Right renal cortex interstitium (tissue), 3 donors: ENCODE measurements at places on chromosomes 16 and 17.
A peak's percentile ranks its signal among the peaks of the same experiment; 100 is the strongest.

- peak; percentile 87 for DNase-seq
These were observed at the start of gene DUSP3 for GRCh38 chr17:43778337-43779144. Gene DUSP3 (minus strand): TSS chr17:43778977. CDS start chr17:43778924, 53 bp downstream.

DNA sequence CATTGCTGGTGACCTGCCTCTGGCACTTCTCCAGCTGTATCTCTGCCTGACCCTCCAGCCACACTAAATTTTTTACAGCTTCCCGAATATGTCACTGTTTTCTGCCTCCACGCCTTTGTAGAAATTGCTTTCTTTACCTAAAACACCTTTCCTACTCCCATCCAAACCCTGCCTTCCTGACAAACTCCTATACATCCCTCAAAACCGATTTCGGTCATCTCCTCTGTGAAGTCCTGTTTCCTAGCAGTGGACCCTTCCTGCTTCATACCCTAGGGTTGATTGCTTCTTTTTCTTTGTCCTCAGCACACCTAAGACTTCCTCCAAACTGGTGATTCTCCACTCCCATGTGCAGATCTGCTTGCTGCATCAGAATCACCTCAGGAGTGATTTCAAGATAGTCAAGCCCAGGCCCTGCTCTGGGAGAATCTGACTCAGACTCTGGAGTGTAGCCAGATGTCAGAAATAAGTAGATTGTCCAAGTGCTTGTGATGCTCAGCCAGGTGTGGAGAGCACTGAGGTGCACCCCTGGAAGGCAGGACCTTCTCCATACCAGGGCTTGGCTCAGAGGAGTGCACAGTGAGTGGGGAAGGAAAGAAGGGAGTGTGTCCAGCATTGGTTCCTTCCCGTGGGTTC is 184.2 kb downstream of the COPRS start:
- no peak for DNase-seq

DNA sequence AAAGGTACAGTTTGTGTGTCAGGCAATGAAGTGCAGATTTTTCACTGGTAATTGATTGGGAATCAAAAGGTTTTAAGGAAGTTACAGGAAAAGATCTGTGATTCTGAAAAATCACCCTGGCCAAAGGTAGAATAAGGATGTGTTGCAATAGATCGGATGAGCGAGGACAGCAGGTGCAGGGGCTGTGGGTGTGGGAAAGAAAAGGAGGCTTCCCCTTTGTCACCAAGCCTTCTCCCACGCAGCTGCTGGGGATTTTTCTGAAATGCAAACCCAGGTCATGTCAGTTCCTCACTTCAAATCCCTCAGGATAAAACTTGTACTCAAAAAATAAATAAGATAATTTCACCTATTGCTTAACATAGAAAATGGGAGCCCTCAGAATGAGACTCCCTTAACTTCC is 47.9 kb upstream of the ARHGAP17 start:
- no peak for DNase-seq

DNA sequence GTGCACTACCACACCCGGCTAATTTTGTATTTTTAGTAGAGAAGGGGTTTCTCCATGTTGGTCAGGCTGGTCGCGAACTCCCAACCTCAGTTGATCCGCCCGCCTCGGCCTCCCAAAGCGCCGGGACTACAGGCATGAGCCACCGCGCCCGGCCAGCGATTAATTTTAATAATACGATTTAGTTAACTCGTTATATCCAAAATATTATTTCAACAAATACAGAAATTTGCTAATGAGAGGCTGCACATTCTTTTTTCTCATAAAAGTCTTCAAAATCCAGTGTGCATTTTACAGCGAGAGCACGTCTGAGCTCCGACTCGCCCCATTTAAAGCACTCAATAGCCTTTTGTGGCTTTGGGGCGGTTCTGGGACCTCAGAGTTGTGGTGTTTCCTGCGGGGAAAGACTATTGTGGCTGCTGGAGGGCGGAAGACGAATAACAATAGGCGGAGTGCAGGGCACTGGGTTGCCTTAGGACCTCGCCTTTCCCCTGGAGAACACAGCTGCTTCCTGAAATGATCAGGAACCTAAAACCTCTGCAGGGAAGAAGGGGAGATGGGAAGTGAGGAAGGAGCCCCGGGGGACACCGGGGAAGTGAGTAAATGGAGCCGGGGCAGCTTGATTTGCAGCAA is 2.9 kb upstream of the ZSCAN10 start:
- DNase-seq: no peak

- DNase-seq: peak; percentile 67
These were observed 26.8 kb downstream of the TRAP1 start for GRCh38 chr16:3690470-3690928.

- DNase-seq: no peak
These were observed 2.8 kb downstream of the KRTAP4-9 start for GRCh38 chr17:41107941-41108450.

DNA sequence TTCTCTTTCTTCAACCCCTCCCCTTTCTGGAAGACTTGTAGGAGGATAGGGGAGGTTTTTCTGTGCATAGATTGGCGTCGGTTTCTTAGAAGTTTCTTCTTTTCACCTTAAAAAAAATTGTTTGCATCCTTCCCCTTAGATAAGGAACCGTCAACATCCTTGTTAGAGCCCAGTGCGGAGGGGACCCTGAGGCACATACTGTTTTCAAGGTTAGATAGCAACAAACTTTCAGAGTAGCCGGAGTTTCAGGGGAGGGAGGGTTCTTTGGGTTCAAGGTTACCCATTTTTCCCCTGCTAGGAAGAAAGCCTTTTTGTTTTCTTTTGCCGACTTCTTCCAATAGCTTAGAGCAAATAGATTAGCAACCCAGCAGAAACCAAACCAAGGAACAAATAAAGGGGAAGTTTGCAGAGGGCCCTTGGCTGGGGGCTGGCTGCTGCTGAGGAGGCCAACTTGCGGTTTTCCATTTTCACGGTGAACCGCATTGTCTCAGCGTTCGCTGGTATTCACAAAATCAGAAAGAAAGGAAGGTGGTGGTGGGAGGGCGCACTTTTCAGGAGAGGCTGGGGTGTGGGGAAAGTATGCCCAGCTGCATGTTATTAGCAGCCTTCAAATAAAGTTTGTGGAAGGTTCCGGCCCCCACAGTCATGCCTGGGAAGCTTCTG is 28.8 kb downstream of the MSI2 start:
- no peak for DNase-seq

GRCh38 chr16:14368399-14368798 is 261.7 kb downstream of the PARN start:
- no peak for DNase-seq

DNA sequence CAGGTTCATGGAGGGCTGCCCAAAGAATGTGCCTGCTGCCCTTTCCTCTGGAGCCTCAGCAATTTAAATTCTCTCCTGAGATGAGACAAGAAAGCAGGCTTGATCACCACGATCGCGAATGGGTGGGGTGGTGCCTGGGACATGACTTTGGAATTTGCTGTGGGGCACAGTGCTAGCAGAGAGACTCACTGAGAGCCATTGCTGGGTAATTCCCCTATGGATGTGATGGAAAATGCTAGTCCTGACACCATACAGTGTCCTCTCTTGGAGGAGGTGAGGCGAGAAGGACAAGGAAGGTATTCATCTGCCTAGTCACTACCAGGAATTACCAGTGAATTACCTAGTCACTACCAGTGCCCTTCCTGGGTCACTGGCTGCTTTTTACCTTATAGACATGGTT is 15.5 kb downstream of the FAM20A start:
- no peak for DNase-seq

DNA sequence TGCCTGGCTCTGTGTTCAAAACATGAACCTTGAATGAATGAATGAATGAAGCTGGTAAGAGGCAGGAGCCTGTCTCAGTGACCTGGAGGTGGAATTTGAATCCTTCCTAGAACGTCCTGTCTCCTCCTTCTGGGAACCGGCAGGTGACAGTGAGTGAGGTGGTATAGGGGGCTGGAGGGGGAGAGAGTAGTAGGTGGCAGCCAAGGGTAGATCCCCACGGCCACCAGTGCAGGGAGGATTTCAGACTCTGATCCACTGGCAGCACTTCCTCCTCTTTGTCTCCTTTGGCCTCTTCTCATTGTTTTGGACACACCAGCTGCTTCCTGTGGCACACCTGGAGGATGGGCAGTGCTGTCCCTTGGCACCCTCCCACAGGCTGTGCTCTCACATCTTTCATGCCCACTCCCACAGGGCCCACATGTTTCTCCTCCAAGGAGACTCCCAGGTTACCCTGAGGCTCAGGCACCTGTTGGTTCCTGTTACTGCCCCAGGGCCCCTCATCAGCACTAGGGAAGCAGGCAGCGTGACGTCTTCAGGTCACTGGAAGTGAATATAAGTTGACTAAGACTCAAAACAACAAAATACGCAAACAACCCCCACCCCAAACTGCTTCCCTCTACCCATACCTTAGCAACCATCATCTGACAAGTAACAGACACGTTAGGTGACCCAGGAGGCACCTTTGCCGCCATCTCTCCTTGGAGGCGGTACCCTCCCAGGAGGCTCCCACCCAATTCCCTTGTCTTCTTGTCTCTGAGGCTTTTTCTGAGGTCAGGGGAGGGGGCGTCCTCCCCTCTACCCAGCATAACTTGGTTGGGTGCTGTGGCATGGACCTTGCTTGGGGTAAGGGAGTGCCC is 84.6 kb downstream of the N4BP1 start:
- DNase-seq: no peak

- no peak for DNase-seq
These were observed 65.5 kb downstream of the PLD6 start for GRCh38 chr17:17140590-17140980.

GRCh38 chr17:43662413-43663141 is 855 bp upstream of the MEOX1 start:
- no peak for DNase-seq

- DNase-seq: no peak
These were observed 191.4 kb downstream of the SLC39A11 start for GRCh38 chr17:72901083-72901482.

GRCh38 chr17:28532050-28532960 is 20.1 kb downstream of the UNC119 start:
- DNase-seq: no peak

DNA sequence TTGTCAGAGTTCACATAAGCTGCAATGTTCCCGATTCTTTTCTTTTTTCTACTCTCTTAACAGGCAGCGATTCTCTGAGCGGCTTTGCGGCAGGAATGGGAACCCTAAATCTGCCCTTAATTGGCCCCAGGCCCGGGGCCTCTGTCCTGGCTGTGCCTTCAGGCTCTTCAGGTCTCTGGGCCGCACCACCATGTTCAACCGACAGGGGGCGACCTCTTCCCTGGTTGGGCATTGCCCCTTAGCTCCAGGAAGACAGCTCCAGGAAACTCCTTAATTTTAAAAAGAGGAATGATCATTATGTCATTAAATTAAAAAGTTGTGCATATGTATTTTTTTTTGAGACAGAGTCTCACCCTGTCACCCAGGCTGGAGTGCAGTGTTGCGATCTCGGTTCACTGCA is 20.3 kb downstream of the CACNG5 start:
- no peak for DNase-seq

GRCh38 chr16:62253966-62254365 is 217.7 kb upstream of the CDH8 start:
- DNase-seq: no peak

GRCh38 chr17:11138023-11138422 is 103.0 kb upstream of the SHISA6 start:
- DNase-seq: no peak

- DNase-seq: no peak
These were observed 4.9 kb downstream of the HIC1 start for GRCh38 chr17:2059547-2060384.

- DNase-seq: no peak
These were observed 1.2 kb upstream of the GRB7 start for GRCh38 chr17:39736319-39737165.

- no peak for DNase-seq
These were observed at the start of gene CCL22 for GRCh38 chr16:57358527-57359095. Gene CCL22 (plus strand): TSS chr16:57358783. CDS start chr16:57358817, 34 bp downstream.
